Activated CD4-positive, alpha-beta T cell treated with anti-CD3 and anti-CD28 coated beads for 36 hours (primary cell): ENCODE measurements at places on chromosomes 2 and 18.

DNA sequence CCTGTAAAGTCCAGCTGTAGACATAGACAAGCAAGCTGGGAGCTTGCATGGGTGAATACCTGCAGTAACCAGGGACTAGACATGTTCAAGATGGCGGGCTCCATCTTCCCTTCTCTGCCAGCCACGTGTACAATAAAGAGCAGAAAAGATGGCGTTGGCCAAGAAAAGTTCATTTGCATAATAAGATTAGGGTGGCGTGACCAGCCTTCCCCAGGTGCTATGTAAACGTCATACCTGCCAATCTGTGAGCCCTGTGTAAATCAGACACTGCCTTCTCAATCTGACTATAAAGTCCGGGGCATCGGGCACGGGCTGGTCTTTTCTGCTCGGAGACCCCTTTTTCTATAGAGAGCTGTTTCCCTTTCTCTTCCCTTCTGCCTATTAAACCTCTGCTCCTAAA, 101.6 kb upstream of the XPO1 start:
- no peak for DNase-seq

- no peak for DNase-seq
Observed at GRCh38 chr2:225100856-225101294, 58.6 kb upstream of the DOCK10 start.

DNA sequence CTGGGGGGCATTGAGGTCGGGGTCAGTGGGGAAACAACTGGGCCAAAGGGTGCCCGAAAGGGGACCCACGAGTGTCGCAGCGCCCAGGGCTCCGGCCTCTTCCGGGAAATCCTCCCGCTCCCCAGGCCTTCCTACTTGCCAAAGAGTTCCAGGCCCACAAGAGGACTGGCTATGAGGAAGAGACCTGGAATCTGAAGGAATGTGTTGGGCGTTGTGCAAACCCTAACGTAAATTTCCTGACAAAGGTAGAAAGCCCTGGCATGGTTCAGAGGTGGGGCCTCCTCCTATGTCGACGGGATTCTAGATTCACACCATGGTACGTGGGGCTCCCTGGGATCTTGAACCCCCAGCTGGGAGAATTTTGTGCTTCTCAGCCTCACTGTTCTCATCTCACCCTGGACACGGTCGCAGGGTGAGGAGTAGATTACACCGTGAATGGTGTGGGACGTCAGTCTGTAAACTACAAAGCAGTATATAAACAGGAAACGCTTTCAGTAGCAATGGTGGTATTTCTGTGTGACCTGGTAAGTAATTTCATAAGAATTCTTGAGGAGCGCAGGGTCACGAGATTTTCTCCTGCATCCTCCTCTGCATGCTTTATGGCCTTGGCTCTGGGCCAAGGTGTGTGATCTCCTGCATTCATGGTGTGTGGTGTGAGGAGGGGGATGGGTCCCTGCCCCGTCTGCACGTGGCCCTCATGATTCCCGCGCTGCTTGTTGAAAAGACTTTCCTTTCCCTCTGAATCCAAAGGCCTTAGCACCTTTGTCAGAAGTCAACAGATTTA, 868 bp downstream of the HSBP1L1 start:
- peak; percentile 59 for DNase-seq

GRCh38 chr2:134337631-134338030, 83.8 kb downstream of the MGAT5 start:
- DNase-seq, result no peak

- no peak for DNase-seq
Observed at GRCh38 chr18:74651327-74652128, 53.9 kb downstream of the ZNF407 start.

DNA sequence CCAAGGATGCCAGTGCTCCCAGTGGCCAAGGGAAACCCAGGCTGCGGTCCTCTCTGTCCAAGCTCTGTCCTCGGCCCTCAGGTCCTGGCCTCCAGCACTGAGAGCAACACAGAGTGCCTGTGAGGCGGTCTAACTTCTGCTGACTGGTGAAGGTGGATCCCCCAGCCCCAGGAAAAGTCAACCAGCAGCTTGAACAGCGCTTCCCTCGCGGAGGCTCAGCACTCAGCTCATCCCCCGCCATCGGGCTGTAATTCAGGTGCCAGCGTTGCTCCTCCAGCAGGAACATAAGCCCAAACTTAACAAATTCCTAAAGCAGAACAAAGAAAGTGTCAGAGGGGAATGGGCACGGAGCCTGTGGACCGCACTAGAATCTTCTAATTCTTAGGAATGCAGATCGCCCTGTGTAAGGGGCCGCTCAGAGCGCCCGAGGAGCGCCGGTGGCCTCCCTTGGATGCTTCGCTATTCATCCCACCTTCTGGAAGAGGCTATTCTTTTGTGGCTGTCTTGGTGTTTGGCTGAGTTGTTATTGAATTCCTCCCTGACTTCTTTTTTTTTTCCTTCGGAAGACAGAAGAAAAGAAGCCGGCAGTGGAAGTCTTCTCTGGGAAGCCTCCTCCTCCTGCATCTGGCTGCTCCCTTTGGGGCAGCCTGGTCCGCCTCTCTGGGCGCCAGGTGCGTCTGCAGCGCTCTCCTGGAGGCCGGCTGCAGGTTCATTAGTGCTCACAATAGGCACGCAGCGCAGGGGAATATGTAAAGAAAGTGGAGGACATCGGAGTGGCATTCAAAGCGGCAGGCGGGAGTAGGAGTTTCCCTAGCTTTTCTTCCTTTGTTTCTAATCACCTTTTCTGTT, 905.6 kb downstream of the TSN start:
- DNase-seq, result no peak

GRCh38 chr18:35049111-35050027, 8.2 kb downstream of the MAPRE2 start:
- DNase-seq, result no peak

GRCh38 chr2:220736778-220737177, 835.3 kb downstream of the EPHA4 start:
- DNase-seq, result no peak

DNA sequence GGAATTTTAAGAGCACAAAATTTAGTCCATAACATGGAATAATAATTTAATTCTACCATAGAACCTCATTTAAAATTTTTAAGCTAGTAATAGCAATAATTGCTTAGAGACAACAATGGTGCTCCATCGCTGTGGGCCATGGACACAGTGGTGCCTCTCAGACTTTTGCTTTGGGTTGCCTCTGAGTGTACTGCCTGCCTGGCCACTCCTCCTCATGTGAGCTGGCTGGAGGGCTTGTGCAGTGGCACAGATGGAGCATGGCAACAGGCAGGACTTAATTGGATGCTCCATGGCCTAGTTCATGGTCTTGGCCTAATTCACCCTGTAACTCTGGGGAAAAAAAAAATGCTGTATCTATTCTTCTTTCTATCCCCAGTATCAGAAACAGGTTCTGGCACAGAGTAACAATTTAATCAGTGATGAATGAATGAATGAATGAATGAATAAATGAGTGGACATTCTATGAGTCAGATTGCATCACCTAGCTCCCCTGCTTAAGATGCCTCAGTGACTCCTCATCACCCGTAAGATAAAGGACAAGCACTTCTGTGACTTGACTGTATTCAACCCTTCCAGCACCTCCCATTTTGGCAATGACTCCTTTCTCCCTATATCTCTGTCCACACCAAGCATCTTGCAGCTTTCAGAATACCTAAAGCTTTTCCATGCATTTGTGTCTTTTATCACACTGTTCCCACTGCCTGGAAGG, 211.8 kb upstream of the SLC14A2 start:
- DNase-seq, result no peak

- no peak for DNase-seq
Observed at GRCh38 chr2:137229834-137230233, 464.5 kb downstream of the THSD7B start.

DNA sequence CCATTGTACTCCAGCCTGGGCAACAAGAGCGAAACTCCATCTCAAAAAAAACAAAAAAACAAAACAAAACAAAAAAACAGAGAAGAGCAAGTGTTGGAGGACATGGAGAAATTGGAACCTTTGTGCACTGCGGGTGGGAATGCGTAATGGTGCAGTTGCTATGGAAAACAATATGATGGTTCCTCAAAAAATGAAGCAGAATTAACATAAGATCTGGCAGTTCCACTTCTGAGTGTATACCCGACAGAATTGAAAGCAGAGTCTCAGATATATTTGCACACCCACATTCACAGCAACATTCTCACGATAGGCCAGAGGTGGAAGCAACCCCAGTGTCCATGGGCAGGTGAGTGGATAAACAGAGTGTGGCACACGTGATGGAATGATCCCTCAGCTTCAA, 11.0 kb upstream of the RALB start:
- DNase-seq, result no peak

GRCh38 chr2:231935207-231935524, 9.0 kb upstream of the NPPC start:
- no peak for DNase-seq

DNA sequence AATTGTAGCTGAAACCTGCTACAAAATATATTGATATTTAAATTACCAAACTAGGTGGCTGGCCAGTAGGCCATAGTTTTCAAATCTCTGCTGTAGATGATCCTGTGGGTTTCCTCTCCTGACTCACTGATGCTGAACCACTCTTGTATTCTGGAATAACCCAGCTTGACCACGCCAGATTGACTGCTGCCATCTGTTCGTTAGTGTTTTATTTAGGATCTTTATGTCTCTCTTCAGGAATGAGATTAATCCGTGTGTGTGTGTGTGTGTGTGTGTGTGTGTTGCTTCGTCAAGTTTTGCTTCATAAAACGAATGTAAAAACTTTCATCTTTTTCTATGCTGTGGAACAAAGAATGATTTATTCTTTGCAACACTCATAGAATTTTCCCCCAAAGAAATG, 187.1 kb downstream of the DYSF start:
- no peak for DNase-seq

- DNase-seq, result no peak
Observed at GRCh38 chr2:222057347-222058073, 241.3 kb downstream of the PAX3 start.

- no peak for DNase-seq
Observed at GRCh38 chr2:36069074-36069473, 286.5 kb upstream of the CRIM1 start.

DNA sequence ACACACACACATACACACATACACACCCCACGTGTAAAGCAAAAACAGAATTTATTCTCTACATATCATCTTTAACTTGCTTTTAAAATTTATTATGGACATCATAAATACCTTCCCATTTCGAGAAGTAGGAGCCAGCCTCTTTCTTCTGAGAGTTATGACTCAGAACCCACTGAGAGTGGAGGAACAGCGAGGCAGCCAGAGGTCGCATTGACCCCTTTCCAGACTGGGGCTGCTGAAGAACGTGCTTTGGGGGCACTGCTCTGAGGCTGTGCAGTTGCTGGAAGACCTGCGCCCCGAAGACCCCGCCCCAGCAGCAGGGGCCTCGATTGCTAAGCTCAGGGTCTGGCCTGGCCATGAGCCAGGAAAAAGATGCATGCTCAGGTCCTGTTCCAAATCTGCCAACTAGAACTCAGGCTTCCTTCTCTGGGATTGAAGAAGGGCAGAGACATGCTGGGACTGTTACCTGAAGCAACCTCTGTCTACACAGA, 133.8 kb upstream of the TWIST2 start:
- no peak for DNase-seq

GRCh38 chr2:182283512-182283911, 143.3 kb downstream of the PDE1A start:
- DNase-seq, result no peak
